ENCODE measurements at places on chromosomes 1 and 21.

- DNase-seq = no peak
These were observed 8.9 kb upstream of the C1orf216 start for GRCh38 chr1:35727434-35728040.

GRCh38 chr21:44379515-44379848 lies 26.1 kb downstream of the TRPM2 start:
- no peak for DNase-seq

DNA sequence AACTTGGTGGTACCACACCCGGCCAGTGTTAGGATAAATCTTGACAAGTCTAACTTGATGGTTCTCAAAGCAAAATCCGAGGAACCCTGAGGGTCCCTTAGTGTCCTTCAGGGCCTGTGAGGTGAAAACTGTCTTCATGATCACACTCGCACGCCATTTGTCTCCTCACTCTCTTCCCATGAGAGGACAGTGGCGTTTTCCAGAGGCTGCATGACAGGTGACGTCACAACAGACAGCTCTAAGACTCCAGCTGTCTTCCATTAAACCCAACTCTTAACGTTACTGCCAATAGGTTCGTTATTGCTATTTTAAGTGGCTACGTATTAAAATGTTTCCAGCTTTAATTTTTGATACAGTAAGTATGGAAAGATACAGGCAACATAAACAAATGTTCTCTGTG lies 13.8 kb downstream of the CFAP74 start:
- no peak for DNase-seq

- no peak for DNase-seq
These were observed 481.4 kb downstream of the SETD4 start for GRCh38 chr21:35578831-35579471.

GRCh38 chr1:203754455-203754864 lies 10.5 kb upstream of the LAX1 start:
- no peak for DNase-seq

GRCh38 chr1:71823708-71824305 lies 458.5 kb downstream of the NEGR1 start:
- DNase-seq = no peak

Data from T-helper 9 cell (primary cell).